ENCODE measurements at places on chromosomes 3 and 15.

- no peak for DNase-seq
Measured at GRCh38 chr3:128667641-128668040, 17.0 kb upstream of the RPN1 start.

DNA sequence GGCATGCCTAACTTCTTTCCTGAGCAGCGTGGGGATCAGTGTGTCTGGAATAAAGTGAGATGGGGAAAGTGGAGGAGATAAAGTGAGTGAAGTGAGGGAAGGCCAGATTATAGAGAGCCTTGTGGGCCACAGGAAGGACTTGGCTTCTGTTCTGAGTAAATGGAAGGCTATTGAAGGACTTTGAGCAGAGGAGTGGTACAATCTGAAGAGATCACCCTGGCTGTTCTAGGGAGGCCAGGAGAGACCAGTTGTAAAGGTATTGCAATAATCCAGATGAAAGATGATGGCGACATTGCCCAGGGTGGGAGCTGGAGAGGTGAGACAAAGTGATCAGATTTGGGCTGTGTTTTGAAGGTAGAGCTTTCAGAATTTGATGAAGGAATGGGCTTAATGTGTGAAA is 46.8 kb upstream of the NEO1 start:
- DNase-seq = no peak

GRCh38 chr3:176354843-176355242 is 842.4 kb downstream of the TBL1XR1 start:
- no peak for DNase-seq

GRCh38 chr3:194422188-194422587 is 23.1 kb upstream of the GP5 start:
- DNase-seq = no peak

- DNase-seq = no peak
Measured at GRCh38 chr3:86782286-86782685, 208.7 kb downstream of the VGLL3 start.

DNA sequence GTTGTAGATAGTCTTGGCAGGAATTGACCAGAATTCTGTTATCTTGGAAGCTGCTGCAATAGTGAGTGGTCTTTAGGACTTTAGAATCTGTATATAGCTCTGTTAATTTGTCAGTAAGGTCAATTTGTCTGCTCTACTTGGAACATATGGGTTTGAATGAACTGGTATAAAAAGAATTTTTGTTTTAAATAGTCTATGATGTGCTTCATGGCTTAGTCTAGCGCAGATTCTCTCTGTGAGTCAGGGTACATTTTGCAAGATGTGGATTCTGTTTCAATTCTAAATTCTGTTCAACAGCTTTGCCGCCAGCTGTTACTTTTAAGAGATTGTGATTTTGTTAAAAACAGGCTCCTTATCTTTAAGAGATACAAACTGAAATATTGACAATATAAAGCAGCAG is 135.9 kb upstream of the AGBL1 start:
- DNase-seq = no peak

DNA sequence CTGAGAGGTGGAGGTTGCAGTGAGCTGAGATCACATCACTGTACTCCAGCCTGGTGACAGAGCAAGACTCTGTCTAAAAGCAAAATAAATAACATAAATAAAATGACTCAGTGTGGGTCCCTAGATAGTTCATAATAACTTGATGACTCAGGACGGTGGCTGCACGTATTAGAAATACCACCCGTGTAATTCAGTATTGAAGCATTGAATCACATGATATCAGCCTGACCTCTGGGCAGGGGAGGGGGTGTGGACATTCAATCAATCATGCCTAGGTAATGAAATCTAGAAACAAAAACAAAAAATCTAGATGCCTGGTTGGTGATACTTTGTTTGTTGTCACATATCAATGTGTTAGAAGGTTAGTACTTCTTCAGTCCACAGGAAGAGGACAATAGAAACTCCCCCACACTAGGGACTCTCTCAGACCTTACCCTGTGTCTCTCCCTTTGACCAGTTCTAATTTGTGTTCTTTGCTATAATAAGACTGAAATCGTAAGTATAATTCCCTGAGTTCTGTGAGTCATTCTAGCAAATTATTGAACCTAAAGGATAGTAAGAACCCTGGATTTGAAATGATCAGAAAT is 177.3 kb downstream of the GAP43 start:
- DNase-seq = no peak

GRCh38 chr3:128873244-128874022 is 6.0 kb upstream of the ACAD9 start:
- no peak for DNase-seq

GRCh38 chr3:13642597-13642996 is 93.7 kb downstream of the FBLN2 start:
- no peak for DNase-seq

- no peak for DNase-seq
Measured at GRCh38 chr15:89808160-89808870, 6.3 kb downstream of the ANPEP start.

DNA sequence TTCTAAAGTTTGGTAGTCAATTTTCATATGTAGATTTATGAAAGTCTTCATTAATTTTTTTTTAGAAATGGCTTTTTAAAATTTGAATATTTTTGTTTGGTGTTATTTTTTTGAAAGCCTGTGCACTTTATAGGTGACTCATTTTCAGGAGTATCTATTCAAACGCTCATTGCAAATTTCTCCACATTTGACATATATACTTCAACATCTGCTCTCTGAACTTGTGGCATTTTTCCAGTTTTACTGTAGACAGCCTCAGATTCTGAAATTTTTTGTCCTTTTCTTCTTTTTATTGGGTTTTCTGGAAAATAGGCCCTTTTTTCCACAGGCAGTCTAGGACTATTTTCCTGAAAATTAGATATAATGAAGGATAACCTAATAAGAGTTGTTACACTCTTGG is 396.6 kb downstream of the RBMS3 start:
- no peak for DNase-seq

Data from T-helper 2 cell (primary cell).